ENCODE measurements at places on chromosomes 7 and 10. TPM values are rescaled to one million over a fixed set of nuclear protein-coding genes. Genes with fewer than 3 reads are reported as not detected.

The WDR86 gene
- not detected for total RNA-seq

The TRPV6 gene
- not detected for total RNA-seq

The ZNF33B gene
- total RNA-seq: 27.6 TPM

The CCL24 gene
- not detected for total RNA-seq

The PDSS1 gene
- 20.4 TPM for total RNA-seq

The MYPN gene
- not detected for total RNA-seq
